ENCODE measurements at places on chromosomes 12 and 14.

DNA sequence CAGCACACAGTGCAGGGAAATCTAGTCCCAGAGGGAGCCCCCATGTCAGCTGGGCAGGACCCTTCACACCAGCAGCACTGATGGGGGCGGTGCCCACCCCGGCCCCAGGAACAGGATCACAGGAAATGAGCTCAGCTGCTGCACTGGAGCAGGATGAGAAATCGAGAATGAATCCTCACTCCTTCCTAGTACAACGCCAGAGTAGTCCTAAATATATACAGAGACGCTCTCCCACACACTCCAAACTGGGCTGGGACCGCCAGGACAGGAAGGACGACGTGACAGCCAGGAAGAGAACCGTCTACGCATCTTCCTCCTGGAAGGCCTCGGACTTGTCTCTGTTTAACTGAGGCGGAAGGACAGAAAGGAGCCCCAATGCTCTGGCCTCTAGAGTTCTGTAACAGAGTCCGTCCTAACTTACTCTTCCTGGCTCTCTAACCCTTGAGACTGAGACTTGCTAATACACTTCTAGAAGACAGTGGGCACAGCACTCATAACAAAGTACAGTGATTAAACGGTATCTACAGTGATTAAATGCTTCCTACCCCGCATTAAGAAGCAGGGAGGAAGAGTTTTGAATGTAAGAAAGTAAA is 33.4 kb downstream of the CDC42BPB start:
- DNase-seq = no peak

DNA sequence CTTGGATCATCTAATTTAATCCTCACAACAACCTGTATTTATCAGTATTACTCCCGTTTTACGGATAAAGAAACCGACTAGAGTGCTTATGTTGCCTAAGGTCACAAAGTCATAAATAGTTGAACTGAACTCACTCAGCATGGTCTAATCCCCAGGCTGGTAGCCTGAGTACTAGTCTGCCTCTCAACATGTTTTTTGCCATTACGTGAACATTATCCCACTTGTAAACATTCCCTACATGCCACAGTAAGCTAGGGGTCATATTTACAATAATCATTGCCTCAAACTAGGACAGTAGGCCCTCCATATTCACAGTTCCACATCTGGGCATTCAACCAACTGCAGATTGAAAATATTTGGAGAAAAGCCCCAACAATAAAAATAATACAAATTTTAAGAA is 12.1 kb downstream of the SNRPF start:
- no peak for DNase-seq

DNA sequence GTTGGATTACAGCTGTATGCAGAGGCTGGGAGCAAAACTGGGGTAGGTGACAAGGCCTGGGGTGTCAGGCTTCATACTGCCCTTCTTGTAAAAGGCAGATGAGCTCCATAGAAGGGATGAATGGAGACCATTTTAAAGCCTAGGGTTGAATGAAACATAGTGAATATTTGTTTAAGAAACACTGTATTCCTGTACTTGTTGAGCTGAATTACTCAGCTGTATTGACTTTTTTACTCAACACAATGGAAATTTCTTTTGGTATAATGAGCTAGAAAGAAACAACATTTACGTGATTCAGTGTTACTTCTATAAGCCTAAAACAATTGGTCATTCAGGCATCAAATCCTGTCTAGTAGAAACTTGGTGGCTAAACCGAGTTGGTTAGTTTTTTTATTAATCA is 14.1 kb downstream of the ATP6V0A2 start:
- no peak for DNase-seq

GRCh38 chr14:100212476-100213333 is 26.2 kb upstream of the YY1 start:
- DNase-seq = no peak

- no peak for DNase-seq
These were observed 83.2 kb downstream of the BCL11B start for GRCh38 chr14:99188731-99189191.

DNA sequence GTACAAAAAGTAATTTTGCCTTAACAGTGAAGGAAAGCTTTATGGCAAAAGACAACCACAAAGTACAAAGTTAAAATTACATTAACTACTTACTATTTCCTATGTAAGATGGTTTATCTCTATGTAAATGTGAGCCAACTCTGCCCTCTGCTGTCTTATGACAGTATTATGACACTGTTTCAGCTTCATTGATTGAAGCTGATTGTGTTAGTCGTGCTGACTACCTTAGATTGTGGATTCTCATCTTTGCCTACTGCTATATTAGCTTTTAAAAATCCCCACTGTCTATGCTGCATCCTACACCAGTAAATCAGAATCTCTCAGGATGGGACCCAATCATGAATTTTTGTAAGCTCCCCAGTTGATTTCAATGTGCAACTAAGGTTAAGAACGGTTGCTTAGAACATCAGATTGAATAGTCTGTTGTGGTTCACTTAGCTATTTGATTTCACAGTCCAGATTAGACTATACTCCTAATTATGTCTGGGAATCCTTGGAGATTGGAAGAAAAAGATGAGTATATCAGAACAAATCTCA is 12.2 kb upstream of the SPTB start:
- DNase-seq = no peak

DNA sequence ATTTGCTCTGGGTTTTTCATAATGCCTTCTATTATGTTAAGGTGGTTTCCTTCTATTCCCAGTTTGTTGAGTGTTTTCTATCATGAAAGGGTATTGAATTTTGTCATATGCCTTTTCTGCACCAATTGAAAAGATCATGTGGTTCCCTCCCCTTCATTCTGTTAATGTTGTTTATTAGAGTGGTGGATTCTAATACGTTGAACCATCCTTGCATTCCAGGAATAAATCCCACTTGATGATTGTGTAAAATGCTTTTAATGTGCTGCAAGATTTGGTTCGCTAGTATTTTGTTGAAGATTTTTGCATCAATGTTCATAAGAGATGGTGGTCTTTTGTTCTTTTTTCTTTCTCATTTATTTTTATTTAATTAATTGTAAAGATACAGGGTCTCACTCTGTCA is 55.2 kb downstream of the ATP23 start:
- DNase-seq = no peak

- no peak for DNase-seq
These were observed 84.5 kb upstream of the AMN1 start for GRCh38 chr12:31813305-31813704.

DNA sequence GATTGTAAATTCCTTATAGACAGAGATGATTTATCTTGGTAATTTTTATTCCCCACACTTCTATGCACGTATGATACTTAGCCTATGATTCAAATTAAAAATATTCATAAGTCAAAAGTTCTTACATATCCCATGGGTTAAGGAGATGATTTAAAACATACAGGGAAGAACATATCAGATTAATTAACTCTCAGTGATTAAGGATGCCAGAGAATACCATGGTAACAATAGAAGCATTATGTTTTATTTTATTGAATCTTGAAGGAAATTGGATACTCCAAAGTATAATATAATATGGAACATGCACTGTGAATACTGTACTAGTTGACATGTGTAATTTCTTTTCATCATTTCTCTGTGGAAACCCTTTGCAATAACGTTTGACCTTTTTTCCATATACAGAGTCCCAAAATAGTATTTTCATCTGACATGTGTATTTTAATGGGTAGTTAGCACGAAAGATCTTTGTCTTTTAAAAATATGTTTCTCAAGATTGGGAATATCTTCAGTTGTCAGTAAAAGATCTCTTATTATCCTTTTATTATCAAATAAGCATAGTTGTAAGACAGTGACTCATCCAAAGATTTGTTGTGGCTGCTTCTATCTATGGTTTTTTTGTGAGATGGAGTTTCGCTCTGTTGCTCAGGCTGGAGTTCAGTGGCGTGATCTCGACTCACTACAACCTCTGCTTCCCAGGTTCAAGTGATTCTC is 166.7 kb downstream of the RAD51B start:
- DNase-seq = no peak

DNA sequence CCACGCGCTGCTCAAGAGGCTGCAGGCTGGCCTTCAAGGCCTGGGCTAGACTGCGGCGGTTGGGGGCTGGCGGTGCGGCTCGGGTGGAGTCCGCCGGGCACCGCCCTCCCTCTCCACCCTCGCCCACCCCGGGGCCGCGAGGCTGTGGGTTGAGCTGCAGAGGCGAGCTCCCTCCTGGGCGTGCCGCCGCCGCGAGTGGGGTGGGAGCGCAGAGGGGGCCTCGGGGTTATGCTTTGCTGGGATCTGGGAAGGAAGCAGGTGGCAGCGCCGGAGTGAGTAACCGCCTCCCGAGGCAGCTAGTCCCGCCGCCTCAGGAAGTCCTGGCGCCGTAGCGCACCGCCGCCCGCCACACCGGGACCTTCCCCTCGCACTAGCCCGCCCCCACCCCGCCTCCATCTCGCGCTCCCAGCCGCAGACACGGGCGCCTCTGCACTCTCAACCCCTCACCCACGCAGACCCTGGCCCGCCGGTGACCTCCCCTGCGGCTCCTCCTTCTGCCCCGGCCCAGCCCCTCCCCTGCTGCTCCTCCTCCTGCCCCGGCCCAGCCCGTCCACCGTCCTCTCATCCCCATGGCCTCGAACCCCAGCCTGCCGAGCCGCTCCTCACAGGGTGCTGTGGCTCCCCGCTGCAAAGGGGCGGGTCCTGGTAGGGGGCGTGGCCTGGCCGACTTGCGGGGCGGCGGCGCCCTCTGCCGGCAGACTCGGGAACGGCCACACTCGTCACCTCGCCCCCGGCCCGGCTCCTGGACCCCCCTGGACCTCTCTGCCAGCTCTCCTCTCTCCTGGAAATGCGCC is 16.6 kb downstream of the TAMALIN start:
- DNase-seq = peak; percentile 86

GRCh38 chr14:99505089-99505488 is 23.9 kb downstream of the CCNK start:
- DNase-seq = no peak

- no peak for DNase-seq
These were observed 110.0 kb upstream of the AMIGO2 start for GRCh38 chr12:47189728-47190127.

DNA sequence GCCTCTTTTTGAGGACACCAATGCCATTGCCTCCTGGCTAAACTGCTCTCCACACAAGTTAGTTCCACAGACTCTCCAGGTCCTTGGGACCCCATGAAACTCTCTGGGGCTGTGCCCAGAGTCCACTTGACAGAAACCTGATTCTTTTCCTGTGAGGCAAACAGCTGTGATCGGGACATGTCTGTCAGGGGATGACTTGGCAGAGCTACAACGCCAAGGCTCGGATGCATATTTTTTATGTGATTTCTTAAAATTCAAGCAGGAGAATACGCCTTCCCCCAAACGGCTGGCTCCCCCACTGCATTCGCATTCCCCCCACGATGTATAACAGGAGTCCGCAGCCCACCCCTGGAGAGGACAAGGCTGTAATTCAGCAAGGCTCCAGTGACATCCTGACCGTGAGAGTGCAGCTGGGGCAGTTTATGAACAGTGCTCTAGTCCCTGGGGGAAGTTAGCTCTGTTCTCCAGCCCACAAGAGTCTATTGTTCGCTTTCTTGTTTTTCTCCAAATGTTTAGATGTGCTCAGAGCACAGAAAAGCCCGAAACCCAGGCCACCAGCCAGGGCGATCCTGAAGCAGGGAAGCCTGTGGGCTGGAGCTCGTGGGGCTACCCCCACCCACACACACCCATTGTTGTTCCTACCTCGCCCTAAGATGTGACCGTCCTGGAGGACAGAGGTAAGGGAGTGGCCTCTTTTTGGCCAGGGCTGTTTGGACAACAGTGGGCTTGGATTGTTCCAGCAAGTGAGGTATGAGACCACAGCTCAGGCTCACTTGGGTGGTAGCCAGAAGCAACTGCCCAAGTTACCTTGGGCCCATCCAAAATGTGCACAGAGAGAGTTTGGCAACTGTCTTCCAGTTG is 159.5 kb downstream of the ZFP36L1 start:
- DNase-seq = peak; percentile 81

DNA sequence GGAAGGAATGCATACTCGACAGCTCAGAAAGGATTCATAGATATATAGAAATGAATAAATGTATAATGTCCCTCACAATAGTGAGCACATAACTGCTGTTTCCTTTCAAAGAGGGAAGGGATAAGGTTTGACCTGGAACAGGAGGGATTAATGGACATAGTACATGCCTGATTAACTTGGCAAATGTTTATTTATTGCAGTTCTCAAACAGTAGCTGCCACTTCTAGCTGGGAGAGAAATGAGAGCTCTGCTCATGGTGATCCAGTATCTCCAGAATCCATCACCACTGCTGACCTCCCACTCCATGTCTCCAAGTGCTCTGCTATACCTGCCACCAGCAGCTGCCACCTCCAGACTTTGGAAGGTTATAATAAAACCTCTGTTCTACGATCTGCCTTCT is 108.1 kb downstream of the LRIG3 start:
- DNase-seq = no peak

GRCh38 chr12:111368291-111368787 is 556 bp downstream of the PHETA1 start:
- no peak for DNase-seq

DNA sequence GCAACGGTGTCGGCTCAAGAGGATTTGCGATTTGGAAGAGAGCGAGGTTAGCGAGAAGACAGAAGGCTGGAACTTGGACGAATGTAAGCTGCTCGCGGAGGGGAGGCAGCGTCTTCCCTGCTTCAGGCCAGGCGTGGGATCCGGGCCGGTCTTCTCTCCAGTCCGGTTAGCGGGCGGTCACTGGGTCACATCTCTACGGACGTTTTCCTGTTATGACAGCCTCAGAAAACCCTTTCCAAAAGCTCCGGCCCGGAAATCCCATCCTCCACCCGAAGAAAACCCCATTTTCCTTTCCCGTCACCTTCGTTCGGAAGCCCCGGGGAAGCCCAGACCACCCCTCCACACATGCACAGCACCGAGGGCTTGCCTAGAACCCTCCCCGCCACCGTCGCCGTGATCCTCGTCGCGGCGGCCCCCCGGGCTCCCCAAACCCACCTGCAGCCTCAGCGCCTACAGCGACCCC is 268 bp downstream of the NDUFB1 start:
- peak; percentile 53 for DNase-seq

GRCh38 chr12:40560848-40561247 is 131.4 kb upstream of the CNTN1 start:
- DNase-seq = no peak

- DNase-seq = no peak
These were observed 417.7 kb downstream of the FLRT2 start for GRCh38 chr14:85947461-85948139.

Data from caudate nucleus (tissue), 63 donors.